ENCODE measurements at places on chromosomes 16 and 17.
A peak's percentile ranks its signal among the peaks of the same experiment; 100 is the strongest.

- DNase-seq = no peak
Measured at GRCh38 chr17:72244494-72244893, 123.7 kb downstream of the SOX9 start.

- DNase-seq = no peak
Measured at GRCh38 chr17:63132459-63132911, 166.4 kb downstream of the TANC2 start.

- no peak for DNase-seq
Measured at GRCh38 chr17:45427181-45427835, 5.4 kb downstream of the ARHGAP27 start.

- DNase-seq = no peak
Measured at GRCh38 chr17:56488800-56489199, 104.7 kb upstream of the NOG start.

DNA sequence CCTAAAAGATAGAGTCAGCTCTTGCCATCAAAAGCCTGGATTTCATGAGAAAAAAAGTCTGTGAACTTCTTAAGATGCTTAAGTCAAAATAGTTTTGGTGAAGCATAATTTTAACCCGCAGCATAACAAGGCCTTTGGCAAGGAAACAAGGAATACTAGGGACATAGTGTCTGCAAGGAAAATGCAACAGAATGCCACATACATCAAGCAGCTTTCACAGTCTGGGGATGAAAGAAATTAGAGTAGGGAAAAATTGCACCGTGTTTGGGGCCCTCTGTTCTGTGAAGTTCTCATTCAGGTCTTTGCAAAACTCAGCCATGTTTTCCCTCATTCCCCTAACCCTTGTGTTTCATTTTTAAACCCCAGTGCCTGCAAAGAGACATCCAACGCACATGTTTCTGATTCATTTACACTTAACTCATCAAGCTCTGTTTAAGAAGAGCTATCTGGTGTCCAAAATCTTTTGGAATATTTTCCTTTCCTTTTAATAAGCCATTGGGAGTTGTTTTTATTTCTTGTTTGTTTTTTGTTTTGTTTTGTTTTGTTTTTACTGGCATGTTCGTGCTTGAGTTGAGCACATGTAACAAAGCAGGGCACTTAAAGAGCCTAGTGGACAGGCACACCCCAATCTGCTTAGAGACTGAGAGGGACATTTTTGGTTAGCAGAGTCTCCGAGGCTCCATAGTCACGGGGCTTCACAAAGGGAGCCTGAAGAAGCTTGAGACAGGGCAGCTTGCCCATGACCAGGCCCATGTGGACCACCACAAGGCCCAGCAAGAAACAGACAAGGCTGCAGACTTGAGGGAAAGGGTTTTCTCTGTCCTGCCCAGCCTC, 116.5 kb downstream of the ANKFN1 start:
- peak; percentile 69 for DNase-seq

- DNase-seq = no peak
Measured at GRCh38 chr16:24308200-24308599, 52.1 kb downstream of the CACNG3 start.

DNA sequence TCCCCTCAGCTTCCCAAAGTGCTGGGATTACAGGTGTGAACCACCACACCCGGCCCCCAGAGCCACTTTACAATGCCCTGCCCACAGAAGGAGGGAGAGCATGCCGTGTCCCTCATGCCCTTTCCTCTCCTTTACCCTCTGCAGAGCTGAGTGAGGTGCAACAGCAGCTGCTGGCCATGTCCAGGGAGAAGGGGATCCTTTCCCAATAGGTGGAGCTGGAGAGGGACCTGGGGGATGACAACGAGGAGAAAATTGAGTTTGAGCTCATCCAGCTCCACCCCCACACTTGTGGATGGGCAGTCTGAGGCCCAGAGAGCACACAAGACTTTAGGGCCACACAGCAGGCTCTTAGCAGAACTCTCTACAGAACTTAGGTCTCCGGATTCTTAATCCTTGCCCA, 7.9 kb upstream of the GSDMA start:
- no peak for DNase-seq

GRCh38 chr17:36777118-36777517, 160.2 kb upstream of the LHX1 start:
- DNase-seq = peak; percentile 5

GRCh38 chr17:49393491-49394255, 21.0 kb downstream of the PHB1 start:
- no peak for DNase-seq

DNA sequence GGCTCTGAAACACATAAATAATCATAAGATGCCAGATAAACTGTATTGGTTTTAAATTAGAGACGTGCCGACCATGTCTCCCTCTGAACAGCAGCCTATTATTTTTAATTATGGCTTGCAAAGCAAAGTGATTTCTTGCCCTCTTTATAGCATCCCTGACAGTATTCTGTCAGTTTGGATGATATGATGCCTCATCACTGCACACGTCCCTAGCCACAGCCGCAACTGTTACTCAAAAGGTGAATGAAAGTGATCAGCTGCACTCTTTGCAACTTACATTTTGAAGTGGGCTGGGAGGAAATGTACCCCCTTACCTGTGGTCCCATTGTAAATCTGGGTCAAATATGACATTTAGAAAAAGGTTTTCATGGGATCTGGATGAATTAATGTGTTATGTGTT, 389.9 kb downstream of the MAF start:
- no peak for DNase-seq

DNA sequence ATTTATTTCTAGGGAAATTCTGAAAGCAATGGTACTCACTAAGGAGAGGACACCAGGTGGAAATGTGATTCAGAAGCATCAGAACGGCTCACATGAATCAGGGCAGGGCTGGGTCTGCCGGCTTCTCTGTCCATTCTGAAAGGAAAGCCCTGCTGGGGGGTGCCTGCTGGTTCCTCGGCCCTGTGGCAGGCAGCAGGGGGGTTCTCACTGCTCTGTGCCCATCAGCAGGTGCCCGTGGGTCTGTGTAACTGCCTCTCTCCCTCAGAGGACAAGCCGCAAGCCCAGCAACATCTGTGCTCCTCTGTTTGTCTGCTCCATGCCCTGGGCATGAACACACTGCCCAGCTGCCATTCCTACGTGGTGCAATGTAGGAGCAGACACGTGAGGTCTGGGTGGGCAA, 74.9 kb upstream of the ZNF423 start:
- no peak for DNase-seq

GRCh38 chr16:50275098-50275415, 8.7 kb downstream of the ADCY7 start:
- DNase-seq = no peak

DNA sequence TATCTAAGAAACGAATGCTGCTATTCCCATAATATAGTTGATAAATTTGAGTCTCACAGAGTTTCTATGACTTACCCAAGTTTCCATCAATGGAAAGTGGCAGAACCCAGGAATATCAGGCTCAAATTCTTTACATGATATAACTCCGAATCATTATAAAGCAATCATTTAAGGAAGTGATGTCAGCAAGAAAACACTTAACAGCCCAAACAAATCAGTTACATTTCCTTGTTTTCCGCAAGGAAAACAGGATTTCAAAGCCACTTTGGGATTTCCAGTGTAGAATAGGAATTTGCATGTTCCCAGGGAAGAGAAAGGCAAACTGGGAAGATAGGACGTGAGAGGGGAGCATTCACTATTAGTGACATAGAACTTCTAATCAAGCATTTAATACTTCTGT, 311.4 kb upstream of the GOT2 start:
- peak; percentile 54 for DNase-seq

DNA sequence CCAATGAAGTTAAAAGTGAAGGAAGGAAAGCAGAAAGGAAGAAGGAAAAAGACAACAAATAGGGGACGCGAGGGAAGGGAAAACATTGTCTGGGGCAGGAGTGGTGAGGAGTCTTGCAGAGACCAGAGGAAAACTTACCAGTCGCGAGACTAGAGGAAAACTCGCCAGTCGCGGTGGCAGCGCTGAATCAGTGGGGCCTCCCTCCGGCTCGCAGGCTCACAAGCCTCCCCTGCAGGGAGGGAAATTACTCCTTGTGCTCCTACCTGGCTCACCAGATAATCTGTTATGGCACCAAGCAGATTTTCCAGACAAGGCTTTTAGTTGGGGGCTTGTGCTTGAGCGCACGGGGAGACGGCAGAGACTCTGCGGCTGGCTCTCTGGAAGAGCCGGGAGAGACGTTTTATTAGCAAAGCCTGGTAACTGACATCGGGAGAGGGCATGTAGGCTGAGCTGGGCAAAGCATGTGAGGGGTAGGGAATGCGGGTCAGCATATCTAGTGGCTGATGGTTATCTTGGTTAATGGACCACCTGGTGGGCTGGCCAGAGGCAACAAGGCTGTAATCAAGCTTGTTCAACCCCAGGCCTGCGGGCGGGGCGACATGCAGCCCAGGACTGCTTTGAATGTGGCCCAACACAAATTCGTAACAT, 37.1 kb downstream of the LCMT1 start:
- DNase-seq = no peak

DNA sequence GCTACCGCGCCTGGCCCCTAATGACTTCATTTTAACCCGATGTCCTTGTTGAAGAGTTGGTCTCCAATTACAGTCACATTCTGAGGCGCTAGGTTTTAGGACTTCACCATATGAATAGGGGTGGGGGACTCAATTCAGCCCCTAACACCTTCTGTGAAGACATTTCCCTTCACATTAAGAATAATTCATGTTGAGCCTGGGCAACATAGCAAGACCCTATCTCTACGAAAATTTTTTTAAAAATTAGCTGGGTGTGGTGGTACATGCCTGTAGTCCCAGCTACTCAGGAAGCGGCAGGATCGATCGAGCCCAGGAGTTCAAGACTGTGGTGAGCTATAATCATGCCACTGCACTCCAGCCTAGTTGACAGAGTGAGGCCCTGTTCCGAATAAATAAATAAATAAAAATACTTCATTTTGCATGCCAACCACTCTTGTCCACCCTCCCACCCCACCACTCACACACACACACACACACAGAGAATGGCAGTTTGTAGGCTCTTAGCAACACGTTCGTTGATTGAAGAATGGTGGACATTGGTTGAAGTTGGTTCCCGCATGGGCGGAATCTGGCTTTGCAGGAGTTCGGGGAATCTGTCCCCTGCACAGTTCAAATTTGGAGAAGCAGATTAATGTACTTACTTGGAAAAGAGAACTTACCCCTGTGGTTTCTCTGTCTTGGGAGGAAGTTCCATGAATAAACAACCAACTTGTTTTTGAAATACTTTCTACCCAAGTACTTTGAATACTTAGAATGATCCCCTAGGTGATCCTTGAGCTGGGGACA, 27.8 kb upstream of the TVP23A start:
- DNase-seq = no peak

GRCh38 chr17:37744633-37744927, 279 bp downstream of the HNF1B start:
- no peak for DNase-seq

- no peak for DNase-seq
Measured at GRCh38 chr16:49839017-49839825, 16.7 kb downstream of the ZNF423 start.

GRCh38 chr16:7442050-7442449, 109.4 kb downstream of the RBFOX1 start:
- no peak for DNase-seq

DNA sequence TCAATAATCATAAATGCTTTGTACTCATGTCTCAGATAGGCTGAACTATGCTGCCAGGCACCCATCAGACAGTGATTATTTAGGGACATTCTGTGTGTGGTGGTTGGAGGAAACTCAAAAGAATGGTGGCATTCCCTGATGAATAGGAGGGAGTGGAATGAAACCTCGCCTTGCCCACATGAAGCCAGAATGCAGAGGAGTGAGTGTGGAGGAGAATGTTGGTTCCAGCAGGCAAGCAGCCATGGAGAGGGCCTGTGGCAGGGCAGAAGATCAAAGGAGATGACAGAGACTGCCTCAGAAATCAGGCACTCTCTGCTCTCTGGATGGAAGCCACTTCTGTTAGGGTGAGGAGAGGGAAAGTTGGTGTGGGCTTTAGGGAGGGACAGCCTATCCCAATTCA, 22.5 kb downstream of the KCTD19 start:
- DNase-seq = no peak

DNA sequence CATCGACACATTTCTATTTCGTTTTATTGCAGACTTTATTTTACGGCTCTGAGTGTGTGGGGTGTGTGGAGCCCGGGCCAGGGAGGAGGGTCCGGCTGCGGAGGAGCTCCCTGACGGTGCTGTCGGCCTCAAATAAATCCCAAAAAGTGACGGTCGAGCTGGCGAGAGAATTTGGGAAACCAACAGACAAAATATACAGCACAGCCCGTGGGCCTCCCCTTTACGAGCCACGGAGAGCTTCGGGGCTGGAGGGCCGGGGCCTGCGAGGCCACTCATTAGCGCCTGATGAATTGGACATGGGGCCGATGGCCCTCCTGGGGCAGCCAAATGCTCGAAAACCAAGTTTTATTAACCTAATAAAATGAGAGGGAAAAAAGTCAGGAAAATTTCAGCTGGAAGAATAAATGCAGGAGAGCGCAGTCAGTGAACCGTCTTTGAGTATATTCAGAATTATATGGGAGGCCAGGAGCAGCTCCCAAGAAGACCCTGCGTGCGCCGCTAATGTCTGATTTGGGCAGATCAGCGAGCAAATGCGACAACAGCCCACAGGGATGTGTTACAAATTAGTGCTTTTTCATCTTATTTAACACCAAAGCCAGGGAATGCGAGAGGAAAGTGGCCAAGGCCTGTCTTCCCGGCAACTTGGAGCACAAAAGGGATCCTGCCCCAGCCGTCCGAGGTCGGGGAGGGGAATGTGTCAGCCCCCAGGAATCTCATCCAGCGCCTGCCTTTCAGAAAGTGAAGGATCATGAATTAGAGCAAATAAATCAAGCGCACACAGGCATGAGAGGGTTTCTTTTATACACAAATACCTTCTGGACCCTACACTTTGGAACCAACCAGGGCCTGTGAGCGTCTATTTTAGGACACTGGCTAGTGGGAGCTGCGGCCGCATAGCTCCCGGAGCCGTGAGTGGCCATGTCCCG, 249.1 kb downstream of the C16orf95 start:
- DNase-seq = peak; percentile 36

GRCh38 chr17:40319651-40320540, 10.9 kb downstream of the RARA start:
- no peak for DNase-seq

DNA sequence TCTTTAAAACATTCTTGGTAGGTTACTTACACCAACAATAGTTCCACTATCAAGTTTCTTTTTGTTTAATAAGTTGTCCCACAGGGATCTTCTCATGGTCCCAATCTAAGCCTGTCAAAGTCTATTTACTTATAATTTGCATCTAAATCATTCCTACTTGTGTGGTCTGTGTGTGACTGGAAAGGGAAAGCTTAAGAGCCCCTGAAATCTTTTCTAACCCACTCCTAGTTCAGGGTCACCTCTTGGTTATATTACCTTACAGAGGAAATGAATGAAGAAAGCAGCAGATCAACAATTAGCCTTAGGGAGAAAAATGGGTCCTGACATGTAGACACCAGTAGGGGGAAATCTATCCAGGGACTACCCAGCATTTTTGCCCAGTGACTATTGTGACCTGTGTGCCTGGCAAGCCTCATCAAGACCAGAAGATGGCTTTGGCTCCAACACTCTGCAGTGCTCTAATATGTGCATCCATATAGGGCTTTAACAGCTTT, 110.4 kb upstream of the HAS3 start:
- peak; percentile 40 for DNase-seq

- no peak for DNase-seq
Measured at GRCh38 chr17:81230043-81230820, 7.5 kb upstream of the CEP131 start.

Data from fibroblast of upper back skin (primary cell).